B cell (primary cell): ENCODE measurements at places on chromosomes 11 and 22. TPM values are rescaled to one million over a fixed set of nuclear protein-coding genes. Genes with fewer than 3 reads are reported as not detected.

DNA sequence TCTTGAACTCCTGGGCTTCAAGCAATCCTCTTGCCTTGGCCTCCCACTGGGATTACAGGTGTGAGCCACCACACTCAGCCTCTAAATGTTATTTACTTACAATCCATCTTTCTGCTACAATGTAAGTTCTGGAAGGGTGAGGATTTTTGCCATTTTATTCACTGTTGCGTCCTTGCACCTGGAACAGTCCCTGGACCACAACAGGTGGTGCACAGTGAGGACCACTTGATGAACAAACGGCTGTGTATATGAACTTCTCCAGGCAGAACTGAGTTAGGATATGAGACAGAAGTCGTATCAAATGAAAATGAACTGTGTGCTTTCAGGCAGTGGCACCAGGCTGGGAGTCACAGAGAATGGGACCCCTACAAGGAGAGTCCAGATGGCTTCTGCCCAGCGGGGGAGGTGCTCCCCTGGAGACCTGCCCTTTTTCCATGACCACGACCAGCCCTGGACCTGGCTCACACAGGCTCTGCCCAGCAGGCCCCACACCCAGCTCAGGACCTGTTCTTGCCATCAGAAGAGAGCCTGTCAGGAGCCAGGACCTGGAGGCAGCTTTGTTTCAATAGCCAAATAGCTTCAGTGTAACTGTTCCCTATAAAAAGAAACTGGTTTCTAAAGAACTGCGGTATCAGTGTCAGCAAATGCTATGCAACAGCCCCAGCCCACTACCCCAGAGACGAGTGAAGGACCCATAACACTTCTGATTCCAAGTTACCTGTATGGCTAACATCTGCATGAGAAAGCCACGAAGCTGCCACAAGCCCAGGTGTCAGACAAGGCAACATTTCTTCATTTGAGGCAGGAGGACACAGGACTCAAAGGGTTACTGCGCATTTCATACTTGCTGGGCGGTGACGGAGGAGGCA lies 104.9 kb downstream of the MICAL3 start:
- peaks cover 92% of the 10 kb centered on the region for H3K4me1 ChIP-seq
- H3K27me3 ChIP-seq, result no peaks in the 10 kb centered on the region

DNA sequence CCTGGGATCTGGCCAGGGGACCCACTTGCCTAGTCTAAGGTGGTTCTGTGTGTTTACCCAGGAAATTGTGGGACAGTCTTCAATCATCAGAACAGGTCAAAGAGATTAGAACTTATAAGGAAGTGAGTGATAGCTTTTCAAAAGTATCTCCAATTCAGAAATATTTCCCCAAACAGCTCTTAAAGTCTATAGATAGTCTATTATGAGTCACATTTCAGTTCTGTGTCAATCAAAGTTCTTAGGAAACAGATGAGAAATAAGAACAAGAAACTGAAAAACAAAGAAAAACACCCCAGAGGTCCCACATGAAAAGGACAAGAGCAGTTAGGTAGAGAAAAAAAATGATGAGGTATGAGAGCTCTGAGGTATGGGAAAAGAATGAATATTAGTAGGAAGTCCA lies 381.4 kb upstream of the MPPED2 start:
- H3K27me3 ChIP-seq, result no peaks in the 10 kb centered on the region
- H3K4me1 ChIP-seq, result no peaks in the 10 kb centered on the region
- H3K36me3 ChIP-seq, result no peaks in the 10 kb centered on the region
- no peak overlapping the region for H3K27ac ChIP-seq
- no peak for DNase-seq

GRCh38 chr11:119309953-119310681 lies 6.8 kb downstream of the MCAM start:
- H3K4me3 ChIP-seq, result no peak overlapping the region
- H3K36me3 ChIP-seq, result peaks cover 4% of the 10 kb centered on the region
- no peak overlapping the region for H3K27ac ChIP-seq
- peaks cover 8% of the 10 kb centered on the region for H3K4me1 ChIP-seq
- no peaks in the 10 kb centered on the region for H3K27me3 ChIP-seq

Gene OR51I1
- total RNA-seq, result not detected in 2 replicates

DNA sequence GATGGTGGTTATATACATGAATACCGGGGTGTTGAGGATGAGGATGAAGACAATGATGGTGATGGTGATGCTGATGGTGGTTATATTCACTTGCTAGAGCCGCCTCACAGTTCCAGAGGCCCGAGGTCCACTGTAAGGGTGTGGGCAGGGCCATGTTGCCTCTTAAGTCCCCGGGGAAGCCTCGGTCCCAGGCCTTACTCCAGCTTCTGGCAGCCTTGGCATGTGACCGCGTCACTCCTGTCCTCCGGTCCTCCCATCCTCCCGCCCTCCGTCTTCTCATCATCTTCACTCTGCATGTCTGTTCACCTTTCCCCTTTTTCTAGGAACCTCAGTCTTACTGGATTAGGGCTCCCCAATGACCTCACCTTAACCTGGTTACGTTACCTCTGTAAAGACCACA lies 54.6 kb downstream of the IGLL1 start:
- no peak overlapping the region for H3K27ac ChIP-seq
- H3K4me1 ChIP-seq, result peaks cover 13% of the 10 kb centered on the region
- H3K27me3 ChIP-seq, result no peaks in the 10 kb centered on the region
- H3K4me3 ChIP-seq, result no peak overlapping the region
- DNase-seq, result no peak
- no peaks in the 10 kb centered on the region for H3K36me3 ChIP-seq

- H3K27ac ChIP-seq, result no peak overlapping the region
- DNase-seq, result no peak
Measured at GRCh38 chr11:131303611-131304119, 66.8 kb upstream of the NTM start.

DNA sequence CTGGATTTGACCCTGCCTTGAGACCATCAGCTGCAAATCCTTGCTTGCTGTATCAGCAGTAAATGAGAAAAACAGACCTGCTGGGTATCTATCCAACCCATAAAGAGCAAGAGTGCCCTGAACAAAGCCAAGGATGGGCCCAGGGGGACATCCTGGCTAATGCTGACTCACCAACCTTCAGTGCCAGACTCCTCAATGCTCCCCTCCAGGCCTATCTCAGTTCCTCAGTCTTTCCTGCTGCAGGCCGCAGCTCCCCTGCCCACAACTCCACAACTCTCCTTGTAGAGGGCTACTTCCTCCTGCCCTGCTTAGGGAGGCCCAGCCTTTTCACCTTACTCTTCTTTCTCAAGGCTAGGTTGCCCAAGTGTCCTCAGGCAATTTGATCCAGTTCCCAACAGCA lies 2.6 kb downstream of the LAMTOR1 start:
- no peaks in the 10 kb centered on the region for H3K36me3 ChIP-seq
- peaks cover 37% of the 10 kb centered on the region for H3K4me1 ChIP-seq
- peak overlapping the region; percentile 96 for H3K27ac ChIP-seq
- no peak overlapping the region for H3K4me3 ChIP-seq
- DNase-seq, result no peak

- no peak overlapping the region for H3K27ac ChIP-seq
- H3K36me3 ChIP-seq, result no peaks in the 10 kb centered on the region
- H3K4me3 ChIP-seq, result no peak overlapping the region
- no peaks in the 10 kb centered on the region for H3K4me1 ChIP-seq
- no peaks in the 10 kb centered on the region for H3K27me3 ChIP-seq
Measured at GRCh38 chr11:77171885-77172665, 44.0 kb downstream of the MYO7A start.

Gene PRR33
- not detected in 2 replicates for total RNA-seq

Gene MMP7
- total RNA-seq, result not detected in 2 replicates

GRCh38 chr11:88626216-88626615 lies 288.7 kb upstream of the CTSC start:
- no peaks in the 10 kb centered on the region for H3K27me3 ChIP-seq
- H3K4me1 ChIP-seq, result no peaks in the 10 kb centered on the region
- no peaks in the 10 kb centered on the region for H3K36me3 ChIP-seq
- DNase-seq, result no peak
- no peak overlapping the region for H3K4me3 ChIP-seq

- no peaks in the 10 kb centered on the region for H3K36me3 ChIP-seq
- H3K4me3 ChIP-seq, result no peak overlapping the region
- H3K27me3 ChIP-seq, result no peaks in the 10 kb centered on the region
- H3K27ac ChIP-seq, result no peak overlapping the region
- peaks cover 10% of the 10 kb centered on the region for H3K4me1 ChIP-seq
Measured at GRCh38 chr11:69403556-69404215, 77.8 kb upstream of the LINC01488 start.

DNA sequence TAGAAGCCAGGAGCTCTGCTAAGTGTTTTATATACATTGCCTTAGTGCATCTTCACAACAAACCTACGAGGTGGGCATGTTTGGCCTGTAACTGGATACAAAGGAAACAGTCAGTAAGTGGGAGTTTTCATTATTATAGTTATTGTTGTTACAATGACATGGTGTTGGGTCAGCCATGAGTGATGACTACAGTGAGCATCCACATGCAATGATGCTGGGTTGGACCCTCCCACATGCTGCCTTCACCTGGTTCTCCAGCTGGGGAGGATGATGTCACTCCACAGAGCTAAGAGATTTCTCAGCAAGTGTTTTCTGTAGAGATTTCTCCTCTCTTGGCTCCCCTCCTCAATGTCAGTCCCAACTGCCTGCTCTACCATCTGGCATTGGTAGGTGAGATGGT lies 59.3 kb downstream of the EHF start:
- H3K36me3 ChIP-seq, result no peaks in the 10 kb centered on the region
- DNase-seq, result no peak
- no peak overlapping the region for H3K27ac ChIP-seq
- no peak overlapping the region for H3K4me3 ChIP-seq

Gene CAPN1
- 192 and 202 TPM in 2 replicates for total RNA-seq

Gene SCGB1D1
- not detected in 2 replicates for total RNA-seq

DNA sequence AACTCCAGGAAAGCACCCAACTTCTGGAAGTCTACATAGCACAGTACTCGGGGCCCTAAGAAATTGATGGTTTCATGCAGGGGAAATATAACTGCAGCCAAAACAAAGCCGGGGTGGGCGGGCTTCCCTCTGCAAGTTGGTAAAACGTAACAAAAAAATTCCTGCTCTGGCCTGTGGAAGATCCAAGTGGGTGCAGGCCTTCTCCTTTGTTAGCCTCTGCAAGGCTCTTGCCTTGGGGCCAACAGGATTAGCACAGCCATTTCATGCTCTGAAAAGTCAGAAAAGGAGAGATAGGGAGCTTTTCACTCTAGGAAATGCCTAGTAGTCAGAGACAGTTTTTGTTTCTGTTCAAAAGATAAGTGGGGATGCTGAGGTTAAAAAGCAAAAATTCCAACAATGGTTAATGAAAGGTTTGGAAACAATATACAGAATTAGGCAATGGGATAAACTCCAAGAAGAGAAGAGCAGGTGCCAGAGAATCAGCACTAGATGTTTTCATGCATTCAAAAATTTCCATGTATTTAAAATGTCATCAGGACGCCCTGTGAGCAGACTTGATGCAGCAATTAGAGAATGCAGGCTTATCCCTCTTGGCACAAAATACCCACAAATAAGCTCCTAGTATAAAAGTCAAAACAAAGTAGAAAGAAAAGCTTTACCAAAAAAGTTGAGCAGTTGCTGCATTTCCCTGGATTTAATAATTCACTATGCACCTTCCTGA lies 72.3 kb upstream of the CHRM4 start:
- H3K4me3 ChIP-seq, result no peak overlapping the region
- no peak for DNase-seq
- no peaks in the 10 kb centered on the region for H3K4me1 ChIP-seq
- H3K27me3 ChIP-seq, result no peaks in the 10 kb centered on the region
- peaks cover 6% of the 10 kb centered on the region for H3K36me3 ChIP-seq

Gene GSTT2B
- total RNA-seq, result not detected in 2 replicates

GRCh38 chr11:57547854-57548377 lies 10.5 kb downstream of the SMTNL1 start:
- peak overlapping the region; percentile 62 for H3K27ac ChIP-seq
- peaks cover 34% of the 10 kb centered on the region for H3K36me3 ChIP-seq
- peak; percentile 68 for DNase-seq
- peaks cover 11% of the 10 kb centered on the region for H3K4me1 ChIP-seq
- no peaks in the 10 kb centered on the region for H3K27me3 ChIP-seq

- DNase-seq, result no peak
- H3K27ac ChIP-seq, result no peak overlapping the region
- H3K4me1 ChIP-seq, result no peaks in the 10 kb centered on the region
- H3K36me3 ChIP-seq, result no peaks in the 10 kb centered on the region
Measured at GRCh38 chr22:35070451-35071093, 4.6 kb downstream of the ISX start.

DNA sequence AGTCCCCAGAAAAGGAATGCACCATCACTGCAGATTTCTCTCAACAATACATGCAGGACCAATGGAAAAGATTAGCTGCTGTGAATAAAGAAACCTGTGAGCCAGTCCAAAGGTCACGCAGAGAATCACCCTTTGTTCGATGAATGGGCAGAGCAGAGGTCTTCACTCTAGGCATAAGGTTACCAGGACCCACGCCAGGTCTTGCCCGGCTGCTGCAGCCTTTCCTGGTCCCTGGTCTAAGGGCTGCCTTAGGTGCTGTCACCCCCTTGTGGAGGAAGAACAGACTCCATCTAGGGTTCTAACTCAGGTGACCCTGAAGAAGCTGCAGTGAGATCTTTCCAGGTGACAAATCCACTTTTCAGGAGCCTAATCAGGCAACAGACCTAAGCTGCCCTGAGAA lies 29.0 kb upstream of the NAP1L4 start:
- no peak overlapping the region for H3K27ac ChIP-seq
- H3K4me1 ChIP-seq, result peaks cover 12% of the 10 kb centered on the region
- DNase-seq, result no peak
